ENCODE measurements at places on chromosomes 5 and 9.

DNA sequence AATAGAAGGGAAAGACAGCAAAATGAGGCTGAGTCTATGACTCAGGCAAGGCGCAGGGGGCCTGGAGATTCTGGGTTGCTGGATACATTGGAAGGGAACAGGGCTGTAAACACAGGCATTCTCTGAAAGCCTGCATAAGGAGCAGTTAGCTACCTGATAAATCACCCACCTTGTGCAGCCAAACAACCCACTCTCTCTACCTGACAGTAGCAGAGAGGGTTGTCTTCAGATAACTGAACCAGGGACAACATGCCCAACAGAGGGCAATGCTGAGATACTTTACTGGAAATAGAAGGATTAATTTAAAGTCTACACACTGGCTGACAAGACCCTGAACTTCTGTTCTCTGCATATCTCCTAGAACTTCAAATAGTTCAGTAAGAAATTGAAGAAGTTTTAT, 161.6 kb downstream of the KCTD16 start:
- DNase-seq, result no peak

GRCh38 chr9:107809871-107810460, 320.4 kb upstream of the KLF4 start:
- DNase-seq, result no peak

DNA sequence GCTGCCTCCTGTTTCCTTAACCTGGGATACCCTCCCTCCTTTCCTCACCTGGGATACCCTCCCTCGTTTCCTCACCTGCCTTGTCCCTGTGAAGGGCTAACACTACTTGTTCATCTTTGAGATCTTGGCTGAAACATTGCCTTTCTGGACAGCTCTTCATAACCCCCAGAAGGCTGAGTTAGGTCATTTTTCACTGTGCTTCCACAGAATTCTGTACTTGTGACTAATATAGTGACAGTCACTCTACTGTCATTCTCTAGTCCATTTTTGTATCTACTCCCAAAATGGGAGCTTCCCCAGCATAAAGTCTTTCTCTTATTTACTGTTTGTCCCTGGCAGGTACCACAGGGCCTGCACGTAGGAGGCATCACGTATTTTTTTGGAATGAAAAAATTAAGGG, 21.5 kb upstream of the DAB2 start:
- no peak for DNase-seq

GRCh38 chr5:102591650-102592049, 92.8 kb upstream of the SLCO6A1 start:
- no peak for DNase-seq

DNA sequence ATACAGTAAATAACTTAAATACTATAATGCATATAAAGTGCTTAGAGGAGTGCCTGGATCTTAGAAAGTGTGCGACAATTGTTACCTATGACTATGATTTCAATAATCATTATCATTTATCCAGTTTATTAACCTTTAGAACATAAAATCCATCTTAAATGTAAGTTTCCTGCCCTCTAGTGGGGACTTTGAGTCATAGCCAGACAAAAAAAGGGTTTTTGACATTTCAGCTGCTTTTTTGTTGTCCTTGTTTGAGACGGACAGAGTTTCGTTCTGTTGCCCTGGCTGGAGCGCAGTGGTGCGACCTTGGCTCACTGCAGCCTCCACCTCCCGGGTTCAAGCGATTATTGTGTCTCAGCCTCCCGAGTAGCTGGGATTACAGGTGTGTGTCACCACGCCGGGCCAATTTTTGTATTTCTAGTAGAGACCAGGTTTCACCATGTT, 9.7 kb upstream of the C9orf152 start:
- no peak for DNase-seq

DNA sequence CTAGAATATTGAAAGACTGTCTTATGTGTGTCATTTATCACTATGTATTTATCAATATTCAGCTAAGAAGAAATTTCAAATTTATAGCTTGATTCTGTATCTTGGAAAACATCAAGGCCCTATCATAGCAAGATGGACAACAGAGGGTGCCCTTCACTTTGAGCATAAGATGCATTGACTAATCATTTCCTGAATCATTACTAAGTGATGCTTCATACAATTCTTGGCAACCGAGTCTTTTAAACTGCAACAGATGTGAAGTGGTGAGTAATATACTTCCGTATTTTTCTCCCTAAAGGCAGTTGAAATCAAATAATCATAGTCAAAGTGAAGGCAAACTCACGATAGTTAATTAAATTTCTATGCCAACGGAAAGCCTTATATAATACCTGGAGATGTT, 318.6 kb upstream of the RGMB start:
- DNase-seq, result no peak

GRCh38 chr5:153883854-153884611, 154.7 kb downstream of the FAM114A2 start:
- no peak for DNase-seq

DNA sequence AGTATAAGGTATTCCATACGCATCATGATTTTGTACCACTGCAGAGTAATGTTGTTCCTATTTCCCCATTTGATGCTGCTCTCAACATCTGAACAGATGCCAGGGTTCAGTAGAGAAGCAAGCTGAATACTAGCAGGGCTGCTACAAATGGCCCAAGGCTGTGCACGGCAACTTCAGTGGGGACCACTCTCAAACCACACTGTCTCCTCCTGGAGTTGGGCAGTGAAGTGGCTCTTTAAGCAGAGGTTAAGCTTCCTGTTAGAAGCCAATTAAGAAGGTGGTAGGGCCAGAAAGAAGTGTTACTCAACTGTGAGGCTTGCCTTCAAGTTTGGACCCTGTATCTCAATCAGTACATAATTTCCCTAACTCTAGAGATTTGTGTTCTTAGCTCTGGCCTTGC, 32.0 kb downstream of the TMEM245 start:
- no peak for DNase-seq

GRCh38 chr5:169904508-169904907, 75.8 kb downstream of the INSYN2B start:
- no peak for DNase-seq

- no peak for DNase-seq
Measured at GRCh38 chr5:31097851-31098250, 95.6 kb upstream of the CDH6 start.

- no peak for DNase-seq
Measured at GRCh38 chr5:150661821-150662596, 958 bp downstream of the MYOZ3 start.

DNA sequence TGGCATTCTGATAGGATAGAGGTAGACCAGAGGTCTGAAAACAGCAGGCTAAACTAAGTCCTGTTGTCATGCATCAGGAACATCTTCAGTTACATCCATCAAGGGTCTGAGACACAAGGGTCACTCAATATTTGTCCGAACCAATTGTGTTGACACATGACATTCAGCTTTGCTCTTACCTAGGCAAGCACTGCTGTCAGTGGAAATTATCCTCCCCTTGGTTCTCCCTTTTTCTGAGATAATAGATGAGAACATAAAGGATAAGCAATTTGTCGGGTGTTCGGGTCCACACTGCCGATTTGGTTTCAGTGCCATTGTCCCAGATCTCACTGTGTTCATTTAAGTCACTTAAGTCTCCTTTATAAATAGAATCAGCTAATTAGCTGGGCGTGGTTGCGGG, 148.3 kb upstream of the MSX2 start:
- DNase-seq, result no peak

GRCh38 chr9:130114741-130115140, 57.5 kb upstream of the NCS1 start:
- no peak for DNase-seq

Data from caudate nucleus (tissue), 63 donors.